ENCODE measurements at places on chromosomes 5 and 9.

DNA sequence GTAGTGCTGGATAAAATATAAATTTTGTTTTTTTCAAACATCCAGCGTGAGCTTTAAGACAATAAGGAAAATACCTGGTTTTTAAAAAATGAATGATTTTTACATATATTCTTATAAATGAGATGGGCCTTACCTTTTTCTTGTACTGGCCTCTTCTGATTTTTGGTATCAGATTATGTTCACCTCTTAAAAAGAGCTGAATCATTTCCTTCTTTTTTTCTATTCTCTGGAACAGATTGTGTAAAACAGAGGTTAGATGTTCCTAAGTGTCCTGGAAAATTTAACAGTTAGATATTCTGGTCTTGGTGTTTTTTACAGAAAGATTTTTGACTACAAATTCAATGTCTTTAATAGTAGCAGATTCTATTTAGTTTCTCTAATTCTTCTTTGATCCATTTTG lies 74.6 kb downstream of the NDUFAF2 start:
- DNase-seq, result no peak

- DNase-seq, result no peak
Measured at GRCh38 chr5:14357851-14358250, 214.7 kb downstream of the TRIO start.

DNA sequence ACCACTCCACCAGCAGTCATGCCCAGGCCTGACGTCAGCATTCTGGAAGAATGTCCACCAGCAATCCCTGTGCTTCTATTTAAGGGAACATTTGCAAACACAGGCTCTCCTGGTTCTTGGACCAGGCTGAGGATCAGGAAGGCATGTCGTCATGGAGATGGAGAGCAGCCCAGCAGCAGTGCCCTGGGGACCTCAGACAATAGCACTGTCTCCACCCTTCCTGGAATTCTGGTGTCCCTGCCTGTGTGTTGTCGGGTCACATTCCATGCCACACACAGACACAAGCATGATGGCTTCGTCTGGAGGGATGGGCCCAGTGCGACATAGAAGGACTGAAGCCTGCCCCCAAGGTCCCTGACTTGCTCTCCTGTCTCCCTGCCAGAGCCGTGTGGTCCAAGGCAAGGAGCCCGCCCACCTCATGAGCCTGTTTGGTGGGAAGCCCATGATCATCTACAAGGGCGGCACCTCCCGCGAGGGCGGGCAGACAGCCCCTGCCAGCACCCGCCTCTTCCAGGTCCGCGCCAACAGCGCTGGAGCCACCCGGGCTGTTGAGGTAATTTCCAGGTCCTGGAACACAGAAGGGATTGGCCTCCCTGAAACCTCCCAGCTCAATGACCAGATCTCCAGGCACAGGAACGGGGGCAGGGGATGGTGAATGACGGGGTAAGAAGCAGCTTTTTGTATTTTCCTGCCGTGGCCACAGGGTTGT lies 43.8 kb downstream of the STOM start:
- DNase-seq, result no peak

- DNase-seq, result no peak
Measured at GRCh38 chr5:151017897-151018296, 2.5 kb upstream of the GPX3 start.

DNA sequence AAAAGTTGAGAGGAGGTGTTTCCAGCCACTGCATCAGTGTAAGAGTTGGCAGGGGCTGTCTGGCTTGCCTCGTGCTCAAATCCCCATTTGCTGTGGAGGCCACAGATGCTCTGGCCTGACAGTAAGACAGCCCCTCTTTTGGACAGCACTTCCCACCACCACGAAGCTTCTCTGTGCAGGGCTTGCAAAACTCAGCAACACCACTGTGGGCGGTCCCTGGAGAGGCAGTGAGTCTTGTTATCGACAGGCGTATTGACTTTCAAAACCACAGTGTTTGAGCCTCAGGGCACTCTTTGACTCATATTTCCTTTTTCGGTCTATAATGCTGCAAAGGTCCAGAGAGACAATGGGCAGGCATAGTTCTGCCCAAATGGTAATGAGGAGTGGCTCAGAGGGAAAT lies 539.5 kb downstream of the EBF1 start:
- DNase-seq, result peak; percentile 48

GRCh38 chr5:169992789-169993484 lies 12.6 kb upstream of the INSYN2B start:
- no peak for DNase-seq

DNA sequence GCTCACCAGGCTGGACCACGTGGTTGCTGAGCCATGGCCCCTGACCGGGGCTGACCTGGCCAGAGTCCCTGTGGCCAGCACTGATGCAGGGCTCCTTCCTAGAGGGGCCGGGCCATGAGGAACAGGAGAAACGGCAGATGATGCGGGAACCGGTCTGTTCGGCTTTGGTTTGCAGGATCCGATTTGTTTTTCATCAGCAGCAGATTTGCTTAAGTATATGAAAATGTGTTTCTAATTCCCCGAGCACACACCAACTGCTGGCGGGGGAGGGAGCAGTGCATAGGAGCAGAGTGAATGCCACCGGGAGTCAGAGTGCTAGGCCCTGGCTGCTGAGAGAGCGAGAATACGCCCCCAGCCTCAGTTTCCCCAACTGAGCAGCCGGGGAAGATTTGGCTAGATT lies 13.6 kb downstream of the NTNG2 start:
- DNase-seq, result no peak

GRCh38 chr9:87713278-87713987 lies 12.5 kb upstream of the CTSL start:
- peak; percentile 78 for DNase-seq

- DNase-seq, result no peak
Measured at GRCh38 chr9:30504502-30504905, 1879.9 kb upstream of the ACO1 start.

DNA sequence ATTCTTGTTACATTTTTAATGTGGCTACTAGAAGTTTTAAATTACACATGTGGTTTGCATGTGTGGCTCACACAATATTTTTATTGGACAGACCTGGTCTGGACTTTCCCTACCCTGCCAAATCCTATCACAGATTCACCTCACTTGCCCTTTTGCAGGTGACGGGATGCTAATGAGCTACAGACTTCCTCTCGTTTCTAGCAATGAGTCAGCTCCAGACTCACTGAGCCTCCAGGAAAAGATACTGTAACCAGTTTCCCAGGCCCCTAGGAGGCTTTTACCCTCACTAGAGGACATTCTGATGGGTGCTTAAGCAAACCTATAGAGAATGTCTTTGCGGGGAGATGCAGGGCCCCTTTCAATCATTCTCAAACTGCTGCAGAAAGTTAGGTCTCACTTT lies 135.4 kb downstream of the WDR41 start:
- no peak for DNase-seq

GRCh38 chr9:123020796-123021195 lies 12.7 kb upstream of the GPR21 start:
- no peak for DNase-seq
